ENCODE measurements at places on chromosomes 4 and X. TPM values are rescaled to one million over a fixed set of nuclear protein-coding genes. Genes with fewer than 3 reads are reported as not detected.

DNA sequence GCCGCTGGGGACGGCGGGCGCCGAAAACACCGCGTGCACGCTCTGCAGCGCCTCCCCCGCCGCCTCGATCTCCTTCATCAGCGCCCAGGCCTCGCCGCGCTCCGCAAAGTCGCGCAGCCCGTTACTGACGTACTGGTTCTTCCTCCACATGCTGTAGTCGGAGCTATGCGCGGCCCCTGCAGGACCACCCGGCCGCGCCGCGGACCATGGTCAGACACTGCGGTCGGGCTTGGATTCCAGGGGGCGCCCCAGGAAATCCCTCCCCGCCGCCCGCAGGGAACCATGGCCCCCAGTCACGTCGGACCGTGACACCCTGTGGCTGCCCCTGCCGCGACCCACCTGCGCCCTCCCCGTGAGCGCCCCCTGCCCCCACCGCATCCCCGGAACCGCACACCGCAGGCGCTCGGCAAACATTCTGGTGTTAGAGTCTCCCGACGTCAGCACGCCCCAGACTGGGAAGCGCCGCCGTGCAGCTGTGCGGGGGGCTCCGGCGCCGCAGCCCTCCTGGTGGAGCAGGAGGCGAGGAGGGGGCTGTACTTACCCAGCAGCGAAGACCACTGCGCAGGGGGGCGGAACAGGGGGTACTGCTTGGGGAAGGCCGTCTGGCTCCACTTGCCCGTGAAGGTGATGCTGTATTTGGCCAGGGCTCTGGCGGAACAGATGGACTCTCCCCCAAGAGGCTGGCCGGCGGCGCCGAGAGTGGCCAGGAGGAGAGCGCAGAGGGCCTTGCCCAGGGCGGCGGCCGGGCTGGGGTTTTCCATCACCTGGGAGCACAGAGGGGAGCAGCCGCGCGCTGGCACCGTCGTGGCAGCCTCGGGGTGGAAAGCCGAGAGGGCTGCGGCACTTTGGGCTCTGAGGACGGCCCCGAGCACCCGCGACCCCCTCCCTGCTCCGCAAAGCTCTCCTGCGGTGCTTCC, 814 bp downstream of the SPON2 start:
- no peak for DNase-seq

DNA sequence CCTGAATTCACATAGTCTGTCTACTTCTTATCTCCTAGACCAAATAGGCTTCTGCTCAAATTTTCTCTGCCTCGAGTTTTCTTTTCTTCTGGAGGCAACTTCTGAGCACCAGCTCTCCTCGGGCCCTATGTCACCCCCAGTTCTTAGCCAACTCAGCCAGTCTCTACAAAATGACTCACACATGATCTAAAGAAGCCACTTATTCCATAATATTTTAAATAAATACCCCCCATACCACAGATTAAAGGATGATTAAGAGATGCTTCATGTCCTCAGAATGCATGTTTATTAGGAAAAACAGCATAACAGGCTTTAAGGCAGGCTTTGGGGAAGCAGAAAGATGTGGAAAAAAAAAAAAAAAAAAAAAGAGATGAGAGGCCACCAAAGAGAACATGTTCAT, 36.6 kb upstream of the DDX53 start:
- DNase-seq, result no peak

GRCh38 chrX:46295963-46296362, 249.3 kb downstream of the ZNF674 start:
- DNase-seq, result no peak

The ARR3 gene
- total RNA-seq, result not detected

- no peak for DNase-seq
Observed at GRCh38 chrX:53678667-53679066, 7.9 kb downstream of the HUWE1 start.

DNA sequence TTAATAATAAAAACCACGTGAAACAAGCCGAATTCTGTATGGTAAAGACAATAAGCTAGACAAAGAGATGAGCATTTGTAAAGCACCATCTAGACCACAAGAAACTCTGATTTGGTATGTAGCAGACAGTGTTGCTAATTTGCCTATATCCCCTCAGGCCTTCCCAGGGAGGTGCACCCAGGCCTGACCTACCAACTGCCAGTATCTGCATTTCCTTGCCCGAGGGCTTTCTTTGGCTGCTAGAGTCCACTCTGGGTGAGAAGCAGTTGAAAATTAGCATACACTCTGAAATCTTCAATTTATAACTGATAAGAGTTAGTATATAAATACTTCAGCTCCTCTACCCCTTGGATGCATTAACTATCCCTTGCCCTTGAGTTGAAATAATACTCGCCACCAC, 37.4 kb upstream of the IL1RAPL1 start:
- DNase-seq, result no peak

DNA sequence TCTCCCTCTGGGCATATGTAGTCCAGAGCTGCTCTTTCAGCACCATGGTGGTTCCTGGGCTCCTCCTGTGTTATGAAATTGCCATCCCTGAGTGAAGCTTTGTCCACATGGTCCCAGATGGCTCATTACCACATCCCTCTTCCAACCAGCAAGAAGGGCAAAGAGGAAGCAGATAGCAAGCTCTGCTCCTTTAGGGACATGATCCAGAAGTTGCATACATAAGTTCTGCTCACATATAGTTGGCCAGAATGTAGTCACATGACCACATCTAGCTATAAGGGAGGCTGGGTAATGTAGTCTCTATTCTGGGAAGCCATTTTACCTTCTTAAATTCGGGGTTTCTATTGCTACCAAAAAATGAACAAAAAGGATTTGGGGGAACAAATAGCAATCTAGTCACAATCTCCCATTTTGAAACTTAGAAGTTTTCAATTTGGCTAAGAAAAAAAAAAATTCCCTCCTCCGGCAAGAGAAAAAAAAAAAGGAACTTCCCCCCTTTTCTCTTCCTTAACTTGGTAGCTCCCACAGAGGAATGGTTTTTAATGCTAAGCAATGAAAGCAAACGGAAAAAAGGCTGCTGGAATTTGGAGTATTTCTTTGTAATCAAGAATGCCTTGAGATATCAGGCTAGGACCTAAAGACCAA, 88.2 kb upstream of the USP9X start:
- peak; percentile 34 for DNase-seq

GRCh38 chr4:177528620-177529019, 86.4 kb upstream of the AGA start:
- no peak for DNase-seq

- DNase-seq, result no peak
Observed at GRCh38 chr4:5385741-5386311, 322.5 kb downstream of the EVC2 start.

GRCh38 chr4:22129454-22130029, 181.0 kb upstream of the KCNIP4 start:
- DNase-seq, result no peak

DNA sequence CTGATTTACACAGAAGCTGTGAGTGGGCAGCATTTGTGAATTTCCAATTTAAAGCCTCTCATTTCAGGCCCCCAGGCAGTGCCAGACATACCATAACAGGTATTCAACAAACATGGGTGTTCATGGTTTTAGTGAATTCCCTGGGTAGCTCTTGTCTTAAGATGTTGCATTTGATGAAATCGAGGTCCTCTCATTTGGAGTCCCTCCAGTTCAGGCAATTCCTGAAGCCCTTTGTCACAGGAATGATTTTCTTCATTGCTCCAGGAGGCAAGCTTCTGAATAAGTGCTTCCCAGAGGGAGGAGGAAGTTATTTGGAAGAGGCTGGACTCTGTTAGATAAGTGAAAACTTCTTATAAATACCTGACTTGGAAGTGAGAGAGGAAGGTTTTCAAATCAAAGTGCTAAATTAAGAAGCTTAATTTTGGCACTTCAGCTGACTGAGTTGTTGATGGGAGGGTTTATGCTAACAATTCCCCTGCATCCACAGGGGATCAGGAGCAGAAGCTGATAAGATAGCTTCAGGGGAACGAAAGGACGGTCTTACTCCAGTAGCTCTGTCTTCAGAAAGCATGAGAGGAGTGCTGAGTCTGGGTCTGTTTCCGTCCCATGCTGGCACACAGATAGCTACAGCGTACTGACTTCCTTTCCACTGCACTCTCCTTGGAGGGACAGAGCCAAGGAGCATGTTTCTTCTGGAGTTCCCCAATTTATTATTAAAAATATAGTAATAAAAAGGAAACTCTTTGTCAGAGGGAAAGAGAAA, 543.1 kb downstream of the GBA3 start:
- no peak for DNase-seq

- DNase-seq, result no peak
Observed at GRCh38 chr4:86957215-86957614, 22.4 kb downstream of the AFF1 start.

- no peak for DNase-seq
Observed at GRCh38 chrX:54248309-54248708, 65.3 kb upstream of the FAM120C start.

The NKX3-2 gene
- 0.25 TPM for total RNA-seq

GRCh38 chrX:71227370-71228062, 4.5 kb downstream of the GJB1 start:
- DNase-seq, result no peak

DNA sequence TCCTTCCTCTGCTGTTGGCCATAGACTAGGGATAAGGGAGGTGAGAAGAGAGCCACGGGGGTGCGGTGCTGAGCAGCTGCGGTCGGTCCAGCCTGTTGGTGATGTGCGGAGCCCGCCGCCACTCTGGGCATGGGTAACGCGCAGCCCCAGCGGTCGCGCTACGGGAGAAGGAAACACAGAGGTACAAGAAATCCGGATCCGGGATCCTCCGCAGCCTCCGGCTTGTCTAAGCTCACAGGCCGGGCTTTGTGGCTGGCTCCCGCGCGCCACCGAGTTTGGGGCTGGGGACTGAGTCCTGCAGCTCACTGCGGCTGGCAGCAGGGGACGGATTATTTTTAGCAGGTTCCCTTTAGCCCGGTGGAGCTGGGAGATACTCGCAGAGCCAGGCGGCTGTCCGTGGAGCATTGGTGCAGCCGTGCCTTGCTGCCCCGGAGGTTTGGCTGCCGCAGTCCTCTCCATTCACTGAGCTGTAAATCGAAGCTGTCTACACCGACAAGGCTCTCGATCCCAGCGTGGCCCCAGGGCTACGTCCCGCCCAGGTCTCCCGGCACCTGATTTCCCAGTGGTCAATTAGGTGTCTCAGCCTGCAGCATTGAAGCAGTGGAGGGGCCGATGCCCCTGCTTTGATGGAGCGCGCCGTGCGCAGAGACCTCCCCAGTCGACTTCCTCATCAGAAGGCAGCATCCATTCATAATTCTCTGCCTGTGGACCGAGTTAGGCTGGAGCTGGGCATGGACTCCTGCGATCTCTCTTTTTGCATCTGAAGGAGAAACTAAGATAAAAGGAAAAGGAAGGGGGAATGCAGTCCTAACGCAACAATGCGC, 81.9 kb upstream of the SCML1 start:
- no peak for DNase-seq

The FGFBP1 gene
- not detected for total RNA-seq

The SYTL5 gene
- total RNA-seq, result not detected

- no peak for DNase-seq
Observed at GRCh38 chr4:97106161-97106560, 1037.1 kb downstream of the STPG2 start.
